Activated naive CD8-positive, alpha-beta T cell treated with anti-CD3 and anti-CD28 coated beads, Interleukin-2, amount 50 U/mL, for 16 hours (primary cell): ENCODE measurements at places on chromosomes 11 and 22.

DNA sequence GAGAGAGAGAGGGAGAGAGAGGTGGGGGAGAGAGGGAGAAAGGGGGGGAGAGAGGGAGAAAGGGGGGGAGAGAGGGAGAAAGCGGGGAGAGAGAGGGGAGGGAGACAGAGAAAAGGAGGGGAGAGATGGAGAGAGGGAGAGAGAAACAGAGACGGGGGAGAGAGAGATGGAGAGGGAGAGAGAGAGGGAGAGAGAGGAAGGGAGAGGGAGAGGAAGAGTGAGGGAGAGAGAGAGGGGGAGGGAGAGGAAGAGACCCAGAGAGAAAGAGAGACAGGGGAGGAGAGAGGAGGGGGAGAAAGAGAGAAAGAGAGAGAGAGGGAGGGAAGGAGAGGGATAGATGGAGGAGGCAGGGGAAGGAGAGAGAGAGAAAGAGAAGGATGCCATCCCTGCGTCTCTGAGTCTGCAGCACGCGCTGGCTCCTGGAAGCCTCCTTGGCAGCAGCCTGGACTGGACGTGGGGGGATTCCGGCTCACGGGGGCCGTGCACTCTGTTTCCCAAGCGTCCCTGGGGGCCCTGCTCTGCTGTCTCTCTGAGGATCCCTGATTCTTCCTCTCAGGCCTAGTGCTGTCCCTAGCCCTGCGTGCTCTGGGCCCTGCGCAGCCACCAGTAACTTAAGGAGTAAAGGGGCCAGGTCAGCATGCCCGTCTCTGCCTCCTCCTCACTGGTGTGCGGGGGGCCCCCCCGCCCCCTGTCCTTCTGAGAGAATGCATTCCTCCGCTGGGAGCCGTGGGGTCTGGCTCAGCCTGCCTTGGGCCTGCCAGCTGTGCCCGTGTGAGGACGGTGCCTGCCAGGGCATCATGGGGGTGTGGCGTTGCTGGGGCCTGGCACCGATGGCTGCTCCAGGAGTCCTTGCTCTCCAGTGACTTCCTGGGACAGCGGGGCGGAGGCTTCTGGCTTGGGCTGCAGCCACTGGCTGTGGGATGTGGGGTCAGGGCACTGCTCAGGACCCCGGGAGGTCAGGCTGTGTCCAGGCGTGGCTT, 429.5 kb downstream of the TBC1D22A start:
- DNase-seq = no peak

- DNase-seq = no peak
Observed at GRCh38 chr22:35505399-35506258, 35.0 kb upstream of the RASD2 start.

GRCh38 chr11:44065161-44065661, 859 bp upstream of the ACCS start:
- no peak for DNase-seq

DNA sequence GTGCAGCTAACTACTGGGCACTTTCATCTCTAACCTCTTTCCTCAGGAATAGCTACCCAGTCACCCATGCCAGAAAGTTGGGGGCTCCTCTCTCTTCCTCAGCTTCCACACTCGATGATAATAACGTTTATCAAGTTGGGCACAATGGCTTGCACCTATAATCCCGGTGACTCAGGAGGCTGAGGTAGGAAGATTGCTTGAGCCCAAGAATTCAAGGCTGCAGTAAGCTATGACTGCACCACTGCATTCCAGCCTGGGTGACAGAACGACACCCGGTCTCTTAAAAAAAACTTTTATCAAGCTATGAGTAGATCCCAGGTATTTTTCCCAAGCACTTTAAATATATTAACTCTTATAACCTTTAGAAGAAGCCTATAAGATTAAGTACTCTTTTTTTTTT, 2.0 kb downstream of the SF3A1 start:
- no peak for DNase-seq

DNA sequence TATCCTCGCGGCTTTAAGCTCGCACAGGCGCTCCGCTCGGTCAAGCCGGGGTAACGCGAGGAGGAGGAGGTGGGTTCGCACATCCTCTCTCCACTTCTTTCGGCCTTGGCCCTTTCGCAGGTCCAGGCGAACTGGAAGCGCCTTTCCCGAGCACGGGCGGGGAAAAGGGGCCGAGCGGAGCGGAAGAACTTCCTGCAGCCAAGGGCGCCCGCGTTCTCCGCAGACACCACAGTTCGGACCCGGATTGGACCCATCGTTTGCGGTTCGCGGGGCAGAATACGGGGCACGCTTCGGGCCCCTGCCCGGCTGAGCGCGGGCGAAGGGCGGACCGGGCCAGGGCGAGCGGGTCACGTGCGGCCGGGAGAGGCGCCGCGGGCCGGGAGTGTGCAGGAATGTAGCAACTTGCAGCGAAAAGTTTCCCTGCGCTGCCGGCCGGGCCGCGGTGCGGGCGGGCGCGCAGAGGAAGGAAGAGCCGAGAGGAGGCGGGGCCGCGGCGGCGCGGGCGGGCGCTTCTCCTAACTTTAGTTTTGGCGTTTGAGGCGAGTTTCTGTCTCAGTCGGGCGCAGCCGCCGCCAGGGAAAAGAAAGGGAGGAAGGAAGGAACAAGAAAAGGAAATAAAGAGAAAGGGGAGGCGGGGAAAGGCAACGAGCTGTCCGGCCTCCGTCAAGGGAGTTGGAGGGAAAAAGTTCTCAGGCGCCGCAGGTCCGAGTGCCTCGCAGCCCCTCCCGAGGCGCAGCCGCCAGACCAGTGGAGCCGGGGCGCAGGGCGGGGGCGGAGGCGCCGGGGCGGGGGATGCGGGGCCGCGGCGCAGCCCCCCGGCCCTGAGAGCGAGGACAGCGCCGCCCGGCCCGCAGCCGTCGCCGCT, at the start of gene YAP1:
YAP1 (plus strand) TSS at position 552 of the 865 bp plus-strand sequence. CDS start 402 bp downstream, outside the sequence.
- DNase-seq = peak; percentile 6

DNA sequence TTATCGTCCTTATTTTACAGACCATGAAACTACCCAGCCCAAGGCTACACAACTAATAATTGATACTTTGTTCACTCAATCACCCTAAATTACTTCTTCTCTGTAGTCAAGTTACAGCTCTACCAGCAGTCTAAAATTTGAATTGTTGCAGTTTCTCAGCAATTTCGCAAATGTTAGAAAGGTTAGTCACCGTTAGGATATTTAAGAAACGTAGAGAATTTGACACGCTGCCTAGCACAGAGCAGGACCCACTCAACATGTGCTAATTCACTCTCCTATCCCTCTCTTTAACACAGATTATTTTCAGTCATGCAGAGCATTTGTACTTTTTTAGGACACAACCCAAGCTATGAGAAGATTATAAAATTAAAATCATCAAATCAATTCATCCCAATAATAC, 771.1 kb upstream of the LUZP2 start:
- no peak for DNase-seq

DNA sequence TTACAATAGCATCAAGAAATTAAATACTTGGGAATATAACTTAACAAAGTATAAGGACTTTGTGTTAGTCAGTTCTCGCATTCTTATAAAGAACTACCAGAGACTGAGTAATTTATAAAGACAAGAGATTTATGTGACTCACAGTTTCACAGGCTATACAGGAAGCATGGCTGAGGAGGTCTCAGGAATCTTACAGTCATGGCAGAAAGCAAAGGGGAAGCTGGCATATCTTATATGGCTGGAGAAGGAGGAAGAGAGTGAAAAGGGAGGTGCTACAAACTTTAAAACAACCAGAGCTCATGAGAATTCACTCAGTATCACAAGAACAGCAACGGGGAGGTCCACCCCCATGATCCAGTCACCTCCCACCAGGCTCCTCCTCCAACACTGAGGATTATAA, 32.0 kb upstream of the CCDC134 start:
- no peak for DNase-seq

GRCh38 chr11:75001686-75002085, 13.0 kb downstream of the NEU3 start:
- no peak for DNase-seq

- no peak for DNase-seq
Observed at GRCh38 chr22:19057539-19057938, 64.7 kb downstream of the DGCR2 start.
